ENCODE measurements at places on chromosomes 7 and 10.
A peak's percentile ranks its signal among the peaks of the same experiment; 100 is the strongest.

GRCh38 chr10:103147645-103148044 is 45.4 kb downstream of the NT5C2 start:
- no peak for DNase-seq

DNA sequence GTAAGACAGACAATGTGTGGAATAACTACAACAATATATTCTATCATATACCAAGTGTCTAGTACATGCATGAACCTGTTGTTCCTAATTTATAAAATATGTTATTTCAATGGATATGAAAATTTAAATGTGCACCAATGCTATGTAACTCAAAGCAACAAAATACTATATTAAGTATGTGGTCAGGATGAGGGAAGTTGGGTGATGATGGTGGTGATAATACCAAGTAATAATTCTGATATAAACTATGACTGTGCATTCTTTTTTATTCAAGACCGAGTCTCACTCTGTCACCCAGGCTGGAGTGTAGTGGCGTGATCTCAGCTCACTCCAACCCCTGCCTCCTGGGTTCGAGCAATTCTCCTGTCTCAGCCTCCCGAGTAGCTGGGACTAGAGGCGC is 2.1 kb upstream of the FRA10AC1 start:
- no peak for DNase-seq

DNA sequence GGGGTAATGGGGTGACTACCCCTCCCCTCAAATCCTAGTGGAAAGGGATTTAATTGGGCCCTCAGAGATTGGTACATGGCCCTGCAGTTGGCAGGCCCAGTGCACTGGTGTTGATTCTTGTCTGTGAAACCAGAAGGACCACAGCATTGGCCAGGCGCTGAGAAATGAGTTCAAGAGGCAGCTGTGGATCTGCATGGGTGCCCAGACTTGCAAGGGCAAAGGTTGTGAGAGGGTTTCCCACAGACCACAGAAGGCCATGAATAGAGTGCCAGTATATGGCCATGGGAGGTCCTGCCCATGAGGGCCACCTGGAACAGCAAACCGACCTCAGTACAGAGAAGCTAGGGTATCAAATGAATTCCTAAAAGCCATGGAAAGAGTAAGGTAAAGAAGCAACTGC is 32.9 kb downstream of the TMEM168 start:
- DNase-seq, result no peak

DNA sequence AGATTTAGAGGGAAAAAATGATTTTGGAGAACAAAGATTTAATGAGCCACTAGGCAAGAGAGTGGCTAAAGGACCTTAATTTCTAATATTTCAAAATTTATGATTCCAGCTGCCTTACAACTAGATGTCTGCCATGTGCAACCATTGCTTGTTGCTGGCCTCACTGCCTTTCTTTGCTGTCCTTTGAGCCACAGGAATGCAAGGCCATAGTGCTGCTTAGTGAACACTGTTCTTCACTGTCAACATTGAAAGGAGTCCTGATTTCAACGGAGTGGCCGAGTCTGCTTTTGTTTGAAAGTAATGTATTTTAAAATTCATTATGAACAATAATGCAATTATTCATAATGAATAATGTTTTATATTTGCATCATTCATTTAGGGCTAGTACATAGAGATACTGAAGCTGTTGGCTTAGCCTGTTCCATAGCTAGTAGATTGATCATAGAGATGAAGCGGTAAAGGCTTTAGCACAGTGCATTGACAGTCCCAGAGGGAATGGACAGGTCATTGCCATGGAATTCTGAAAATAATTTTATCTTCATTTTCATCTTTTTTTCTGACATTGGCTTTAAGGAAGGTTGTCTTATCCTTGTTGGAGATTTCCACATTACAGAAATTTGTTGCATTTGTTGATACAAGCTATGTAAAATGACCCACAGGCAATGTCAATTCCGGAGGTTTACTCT is 544.1 kb downstream of the AUTS2 start:
- no peak for DNase-seq

DNA sequence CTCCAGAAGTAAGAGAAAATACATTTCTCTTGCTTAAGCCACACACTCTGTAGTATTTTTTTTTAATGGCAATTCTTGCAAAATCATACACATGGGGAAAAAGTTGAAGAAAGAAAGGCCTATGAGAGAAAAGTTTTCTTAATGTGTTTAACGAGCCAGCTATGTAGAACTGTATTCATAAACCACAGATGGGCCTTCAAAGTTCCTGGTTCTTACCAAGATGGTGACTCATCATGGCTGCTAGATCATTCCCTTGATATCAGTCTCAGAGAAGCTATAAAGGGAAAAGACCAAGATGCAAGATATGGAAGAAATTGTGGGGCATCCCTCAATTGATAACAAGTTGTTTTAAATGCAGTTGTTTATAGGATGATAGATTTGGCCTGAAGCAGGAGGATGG is 992.7 kb upstream of the MBL2 start:
- no peak for DNase-seq

- no peak for DNase-seq
Observed at GRCh38 chr10:6748981-6749635, 169.0 kb upstream of the PRKCQ start.

GRCh38 chr7:32164341-32164996 is 94.3 kb upstream of the PDE1C start:
- no peak for DNase-seq

DNA sequence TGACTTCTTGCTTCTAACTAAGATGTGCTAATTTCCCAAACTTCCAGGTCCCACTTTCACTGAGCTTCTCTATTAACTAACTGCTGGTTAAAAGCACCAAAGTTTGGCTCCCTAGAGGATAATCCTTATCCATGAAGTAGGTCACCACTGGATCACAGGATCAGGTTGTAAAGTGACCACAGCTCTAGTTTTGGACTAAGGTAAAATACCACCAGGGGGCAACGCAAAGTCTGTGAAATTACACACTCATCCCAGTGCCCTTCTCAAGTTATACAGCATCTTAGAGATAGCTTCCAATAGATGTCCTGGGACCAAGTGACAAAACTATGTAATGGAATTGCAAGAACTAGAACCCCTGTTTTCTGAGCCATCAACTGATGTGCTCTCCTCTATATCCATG is 116.4 kb upstream of the ASAH2 start:
- DNase-seq, result no peak

DNA sequence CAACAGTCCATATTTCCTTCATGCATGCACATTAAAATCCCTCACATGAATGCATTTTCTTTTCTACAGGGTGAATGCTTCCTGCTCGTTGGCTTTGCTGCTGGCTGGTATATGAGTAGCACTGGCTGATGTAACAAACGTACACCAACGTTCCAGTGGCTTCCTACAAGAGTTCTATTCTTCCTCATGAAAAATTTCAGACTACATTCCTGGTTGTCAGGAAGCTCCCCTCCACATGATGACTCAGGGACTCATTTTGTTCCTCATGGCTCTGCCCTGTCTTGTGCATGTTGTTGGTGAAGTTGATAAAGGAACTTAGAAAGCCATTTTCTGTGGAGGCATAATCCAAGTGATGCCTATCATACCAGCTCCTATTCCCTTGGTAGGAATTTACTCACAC is 470.7 kb upstream of the KLF6 start:
- no peak for DNase-seq

DNA sequence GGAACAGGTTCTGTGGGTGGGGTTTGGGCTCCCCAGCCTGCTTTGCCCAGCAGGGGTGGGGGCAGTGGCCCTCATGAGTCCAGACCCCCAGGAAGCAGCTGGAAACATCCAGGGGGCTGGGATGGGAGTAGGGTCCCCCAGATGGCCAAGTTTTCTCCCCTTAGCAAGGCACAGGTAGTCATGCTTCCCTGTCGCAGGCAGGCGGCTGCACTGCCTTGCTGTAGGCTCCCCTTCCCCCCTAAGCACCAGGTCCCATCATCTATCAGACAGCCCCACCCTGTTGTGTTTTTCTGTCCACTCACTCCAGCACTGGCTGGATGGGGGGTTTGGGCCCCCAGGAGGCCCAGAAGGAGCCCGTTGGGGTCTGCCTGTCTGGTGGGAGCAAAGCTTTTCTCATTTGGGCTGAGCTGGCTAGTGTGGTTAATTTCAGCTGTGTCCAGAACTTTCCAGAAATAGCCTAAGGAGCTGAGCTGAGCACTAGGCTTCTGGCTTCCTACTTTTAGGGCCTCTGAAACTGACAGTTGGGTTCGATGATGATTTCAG is 7.9 kb downstream of the BRI3 start:
- no peak for DNase-seq

- no peak for DNase-seq
Observed at GRCh38 chr7:105752671-105753275, 123.6 kb downstream of the ATXN7L1 start.

DNA sequence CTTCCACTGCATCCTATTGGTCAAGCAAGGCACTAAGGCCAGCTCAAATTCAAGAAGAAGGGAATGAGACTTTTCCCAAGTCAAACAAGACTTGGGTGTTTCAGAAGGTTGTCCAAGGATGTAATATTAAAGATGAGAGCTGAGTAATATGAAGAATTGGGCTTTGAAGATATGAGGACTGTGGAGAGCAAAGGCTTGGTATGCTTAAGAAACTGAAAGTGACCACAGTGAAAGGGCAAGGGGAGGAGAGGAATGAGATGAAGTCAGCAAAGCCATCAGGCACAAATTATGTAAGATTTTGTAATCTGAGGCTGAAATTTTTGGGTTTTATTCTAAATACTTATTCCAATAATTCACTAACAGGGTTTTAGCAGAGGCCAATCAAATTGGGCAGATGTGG is 38.6 kb upstream of the NPY start:
- DNase-seq, result no peak

- DNase-seq, result no peak
Observed at GRCh38 chr7:40673285-40673684, 538.5 kb downstream of the SUGCT start.

GRCh38 chr10:129122846-129123245 is 344.2 kb upstream of the MGMT start:
- DNase-seq, result no peak

- DNase-seq, result no peak
Observed at GRCh38 chr7:146875981-146876380, 759.4 kb downstream of the CNTNAP2 start.

- DNase-seq, result peak; percentile 30
Observed at GRCh38 chr7:105387508-105388355, 989 bp downstream of the SRPK2 start.

GRCh38 chr10:5385224-5385623 is 19.4 kb downstream of the TUBAL3 start:
- no peak for DNase-seq

- DNase-seq, result no peak
Observed at GRCh38 chr7:116828281-116828680, 34.1 kb upstream of the CAPZA2 start.

GRCh38 chr10:22086730-22087401 is 83.3 kb upstream of the DNAJC1 start:
- peak; percentile 82 for DNase-seq

DNA sequence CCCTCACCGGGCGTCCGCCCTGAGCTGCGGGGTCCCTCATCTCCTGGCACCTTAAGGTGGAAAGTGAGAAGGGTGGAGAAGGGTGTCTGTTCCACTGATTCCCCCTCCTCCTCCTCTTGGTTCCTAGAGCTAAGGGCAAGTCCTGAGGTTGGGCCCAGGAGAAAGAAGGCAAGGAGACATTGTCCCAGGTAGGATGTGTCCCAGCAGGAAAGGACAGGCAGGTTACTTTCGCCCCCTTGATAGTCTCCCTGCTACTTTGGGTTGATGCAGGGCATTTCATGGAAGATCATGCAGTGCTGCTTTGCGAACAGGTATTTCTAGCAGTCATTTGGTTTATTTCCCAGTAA is 582 bp downstream of the STEAP2 start:
- no peak for DNase-seq

DNA sequence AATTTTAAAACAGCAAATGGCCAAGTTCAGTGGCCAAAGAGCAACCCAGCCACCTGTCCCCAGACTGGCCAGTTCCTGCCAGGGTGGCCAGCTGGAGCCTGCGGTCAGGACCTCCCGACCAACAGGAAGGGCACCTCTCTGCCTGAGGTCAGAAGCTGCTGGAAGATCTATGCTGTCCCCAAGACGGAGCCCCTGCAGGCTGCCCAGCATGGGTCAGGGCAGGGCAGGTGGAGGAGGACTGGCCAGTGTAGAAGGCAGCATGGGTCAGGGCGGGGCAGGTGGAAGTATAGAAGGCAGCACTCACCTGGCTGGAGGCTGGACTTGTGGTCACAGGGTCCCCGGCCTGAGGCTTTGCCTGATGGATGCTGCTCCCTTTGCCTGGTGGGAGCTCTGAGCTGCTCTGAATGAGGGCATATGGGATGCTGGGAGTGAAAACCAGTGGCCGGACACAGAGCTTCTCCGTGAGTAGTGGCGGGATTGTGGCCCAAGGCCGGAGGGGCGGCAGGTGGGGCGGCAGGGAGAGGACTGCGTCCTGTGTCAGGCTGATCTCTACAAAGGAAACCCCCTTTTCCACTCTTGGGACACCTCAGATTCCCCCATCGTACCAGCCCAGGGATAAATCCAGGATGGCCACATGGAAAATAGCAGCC is 229.2 kb downstream of the TCERG1L start:
- DNase-seq, result no peak

DNA sequence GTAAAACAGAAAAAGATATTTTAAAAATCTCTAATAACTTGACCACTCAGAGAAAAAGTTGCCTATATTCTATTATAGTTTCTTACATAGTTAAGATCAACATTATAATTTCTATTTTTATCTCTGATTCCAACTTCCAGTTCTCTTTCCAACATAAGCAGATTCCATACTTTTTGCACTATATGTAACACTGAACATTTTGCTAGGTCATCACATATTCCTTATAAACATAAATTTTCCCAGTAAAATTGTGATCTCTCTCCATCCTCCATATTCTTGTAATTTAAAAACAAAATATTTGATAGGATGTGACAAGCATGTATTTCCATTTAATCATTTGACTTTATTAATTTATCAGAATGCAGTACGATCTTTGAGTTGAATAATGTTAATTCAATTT is 170.4 kb upstream of the THSD7A start:
- no peak for DNase-seq

- DNase-seq, result no peak
Observed at GRCh38 chr10:57849691-57850357, 417.9 kb downstream of the IPMK start.

DNA sequence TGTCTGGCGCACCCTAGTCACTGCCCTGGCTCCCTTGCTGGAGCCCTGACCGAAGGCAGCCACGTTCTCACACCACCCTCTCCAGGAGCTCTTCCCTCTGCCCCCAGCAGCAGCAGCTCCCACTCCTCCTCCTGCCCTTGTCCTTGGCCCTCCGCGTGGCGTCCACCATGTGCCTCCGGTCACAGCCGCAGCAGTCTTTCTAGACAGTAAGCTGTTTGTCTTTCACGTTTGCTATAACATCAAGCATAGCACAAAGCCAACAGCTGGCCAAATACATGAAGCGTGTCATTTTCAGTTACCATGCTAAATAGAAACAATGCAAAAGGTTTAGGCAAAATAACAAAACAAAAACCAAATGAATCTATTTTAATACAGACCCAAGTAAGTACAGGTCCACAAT is 3.3 kb downstream of the PITRM1 start:
- DNase-seq, result no peak

DNA sequence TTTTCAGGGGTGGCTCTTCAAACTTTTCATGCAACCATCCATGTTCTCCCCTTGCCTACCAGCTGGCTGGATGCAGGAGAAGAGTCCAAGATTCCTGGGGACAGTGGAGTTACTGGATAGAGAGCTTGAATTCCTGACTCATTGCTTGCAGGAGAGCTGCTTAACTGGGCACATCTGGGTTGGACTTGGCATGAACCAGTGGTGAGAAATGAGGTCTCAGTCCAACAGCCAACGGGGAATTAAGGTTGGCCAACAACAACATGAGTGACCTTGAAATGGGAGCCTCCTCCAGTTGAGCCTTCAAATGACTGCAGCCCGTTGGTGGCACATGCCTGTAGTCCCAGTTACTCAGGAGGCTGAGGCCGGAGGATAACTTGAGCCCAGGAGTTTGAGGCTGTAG is 58.1 kb upstream of the OPN4 start:
- DNase-seq, result no peak

All from breast epithelium (tissue), 4 donors.